ENCODE measurements at places on chromosomes 13 and 19.

DNA sequence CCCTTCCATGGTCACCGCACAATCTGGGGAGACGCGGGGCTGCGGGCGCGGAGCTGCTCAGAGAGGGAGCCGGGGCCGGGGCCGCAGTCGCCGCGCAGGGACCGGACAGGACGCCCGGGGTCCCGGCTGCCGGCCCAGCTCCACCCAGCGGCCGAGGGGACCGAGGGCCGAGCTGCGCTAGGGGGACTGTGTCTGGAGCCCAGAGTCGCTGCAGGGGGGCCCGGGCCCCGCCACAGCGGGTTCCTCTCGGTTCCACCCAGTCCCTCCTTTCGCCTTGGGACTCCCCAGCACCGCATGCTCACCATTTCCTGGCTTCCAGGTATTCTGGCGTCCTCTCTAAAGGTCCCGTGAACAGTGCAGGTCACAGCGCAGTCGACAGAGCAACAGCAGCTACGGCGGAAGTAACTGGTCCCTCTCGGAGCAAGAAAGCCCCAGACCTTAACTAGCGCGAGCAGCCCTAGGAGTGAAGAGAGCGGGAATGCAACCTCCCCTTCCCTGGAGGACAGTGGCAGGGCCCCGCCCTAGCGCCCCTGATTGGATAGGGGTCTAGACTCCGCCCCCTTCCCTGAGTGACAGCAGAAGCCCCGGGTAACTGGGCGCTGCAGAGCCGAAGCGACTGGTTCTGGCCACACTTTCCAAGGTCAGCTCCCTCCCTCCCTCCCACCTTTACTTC is at the start of gene ZNF878:
Gene ZNF878, minus strand, starts transcription at position 465 of the 673 bp plus-strand sequence. Its CDS starts 160 bp downstream, at position 305.
- peak; percentile 68 for DNase-seq

DNA sequence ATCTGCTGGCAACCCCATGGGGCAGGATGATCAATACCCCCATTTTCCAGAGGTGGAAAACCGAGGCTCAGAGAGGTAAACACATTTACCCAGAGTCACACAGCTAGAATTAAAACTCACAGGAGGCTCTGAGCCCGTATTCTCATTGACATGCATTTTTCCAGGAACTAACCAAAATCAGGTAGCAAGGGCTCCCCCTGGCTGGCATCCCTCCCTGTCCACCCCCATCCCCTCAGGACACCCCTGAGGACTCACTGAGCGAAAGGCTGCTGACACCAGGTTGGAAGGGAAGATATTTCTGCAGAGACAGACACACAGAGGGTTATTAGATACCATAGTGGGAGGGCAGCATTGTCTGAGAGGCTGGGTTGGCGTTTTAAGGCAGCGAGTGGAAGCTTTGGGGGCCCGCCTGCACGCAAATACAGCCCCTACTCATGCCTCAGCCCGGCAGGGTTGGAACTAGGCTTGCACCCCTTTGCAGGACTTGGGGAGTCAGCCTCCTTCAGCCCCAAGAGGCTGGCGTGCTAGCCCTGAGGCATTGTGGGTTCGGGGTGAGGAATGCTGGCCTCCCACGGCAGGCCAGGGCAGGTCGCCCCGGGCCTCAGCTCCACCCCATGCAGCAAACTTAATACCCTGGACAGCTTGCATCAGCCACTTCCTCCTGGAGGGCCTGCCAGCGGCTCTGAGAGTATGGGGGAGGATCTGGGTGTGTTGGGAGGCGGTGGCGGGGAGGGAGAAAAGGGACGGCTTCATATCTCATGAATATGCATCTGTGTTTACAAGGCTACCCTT is 3.9 kb downstream of the SLC1A5 start:
- DNase-seq, result peak; percentile 57

DNA sequence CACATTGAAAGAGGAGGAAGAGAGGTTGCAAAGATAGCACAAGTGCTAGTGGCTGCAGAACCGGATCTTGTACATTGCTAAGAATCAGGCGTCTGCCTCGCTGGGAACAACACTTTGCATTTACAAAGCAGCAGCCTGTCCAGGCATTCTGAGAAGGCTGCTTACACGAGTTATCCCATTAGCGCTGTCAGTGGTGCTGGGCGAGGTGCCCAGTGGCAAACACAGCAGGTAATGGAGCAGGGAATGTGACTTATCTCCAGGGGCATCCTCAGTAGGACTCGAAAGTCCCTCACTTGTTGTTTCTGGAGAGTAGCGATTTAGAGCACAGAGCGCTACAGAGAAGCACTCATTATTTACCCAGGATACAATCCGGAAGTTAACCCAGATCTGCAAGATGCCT is 209.6 kb downstream of the OLFM4 start:
- peak; percentile 19 for DNase-seq

DNA sequence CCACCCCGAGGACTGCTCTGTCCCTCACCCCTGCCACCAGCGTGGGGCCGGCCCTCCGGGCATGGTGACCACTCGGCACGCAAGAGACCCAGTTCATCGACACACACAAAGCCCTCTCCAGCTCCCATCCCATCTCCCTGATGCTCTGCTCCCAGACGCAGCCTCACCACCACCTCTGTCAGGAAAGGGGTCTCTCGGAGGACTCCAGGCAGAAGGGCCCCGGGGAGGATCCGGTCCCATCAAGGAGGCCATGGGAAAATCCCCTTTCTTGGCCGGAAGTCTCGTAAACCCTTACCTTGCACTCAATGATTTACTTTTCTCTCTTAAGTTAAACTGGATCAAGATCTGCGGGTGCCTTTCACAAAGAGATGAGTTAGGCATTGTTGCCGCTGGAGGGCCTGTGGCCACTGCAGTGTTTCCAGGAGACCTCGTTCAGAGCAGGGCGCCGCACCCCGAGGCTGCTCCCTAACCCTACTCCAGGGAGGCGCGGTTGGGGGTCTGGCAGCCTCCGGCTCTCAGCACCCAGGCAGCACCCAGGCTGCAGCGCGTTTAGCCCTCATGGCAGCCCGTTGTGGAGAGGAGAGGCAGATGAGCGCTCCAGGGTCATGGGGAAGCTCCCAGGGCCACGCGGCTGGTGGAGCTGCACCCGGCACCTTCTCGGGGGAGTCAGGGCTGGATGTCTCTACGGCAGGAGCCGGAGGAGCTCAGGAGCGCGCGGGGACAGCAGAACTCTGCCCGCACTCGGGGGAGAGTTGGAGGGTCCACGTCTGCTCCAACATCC is 31.0 kb downstream of the C2CD4C start:
- DNase-seq, result no peak

DNA sequence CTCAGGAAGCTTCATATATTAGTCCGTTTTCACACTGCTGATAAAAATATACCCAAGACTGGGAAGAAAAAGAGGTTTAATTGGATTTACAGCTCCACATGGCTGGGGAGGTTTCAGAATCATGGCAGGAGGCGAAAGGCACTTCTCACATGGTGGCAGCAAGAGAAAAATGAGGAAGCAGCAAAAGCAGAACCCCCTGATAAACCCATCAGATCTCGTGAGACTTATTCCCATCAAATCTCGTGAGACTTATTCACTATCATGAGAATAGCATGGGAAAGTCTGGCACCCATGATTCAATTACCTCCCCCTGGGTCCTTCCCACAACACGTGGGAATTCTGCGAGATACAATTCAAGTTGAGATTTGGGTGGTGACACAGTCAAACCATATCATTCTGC is 23.1 kb downstream of the FLT3 start:
- no peak for DNase-seq

GRCh38 chr13:106159295-106160195 is 375.9 kb downstream of the EFNB2 start:
- DNase-seq, result no peak

GRCh38 chr19:28631961-28632360 is 581.0 kb downstream of the UQCRFS1 start:
- DNase-seq, result no peak

DNA sequence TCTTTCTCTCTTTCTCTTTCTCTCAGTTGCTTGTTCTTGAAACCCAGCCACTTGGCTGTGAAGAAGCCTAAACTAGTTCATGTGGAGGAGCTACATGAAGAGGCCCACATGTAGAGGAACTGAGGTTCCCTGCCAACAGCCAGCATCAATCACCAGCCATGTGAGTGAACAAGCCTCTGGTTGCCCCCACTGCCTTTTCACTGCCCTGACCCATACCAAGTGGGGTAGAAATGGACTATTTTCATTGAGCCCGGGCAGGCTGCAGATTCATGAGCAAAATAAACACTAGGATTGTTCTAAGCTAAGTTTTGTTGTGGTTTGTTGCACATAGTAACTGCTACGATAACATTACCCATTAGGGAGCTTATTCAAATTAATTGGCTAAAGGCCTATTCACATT is 78.7 kb upstream of the FAM216B start:
- DNase-seq, result no peak

DNA sequence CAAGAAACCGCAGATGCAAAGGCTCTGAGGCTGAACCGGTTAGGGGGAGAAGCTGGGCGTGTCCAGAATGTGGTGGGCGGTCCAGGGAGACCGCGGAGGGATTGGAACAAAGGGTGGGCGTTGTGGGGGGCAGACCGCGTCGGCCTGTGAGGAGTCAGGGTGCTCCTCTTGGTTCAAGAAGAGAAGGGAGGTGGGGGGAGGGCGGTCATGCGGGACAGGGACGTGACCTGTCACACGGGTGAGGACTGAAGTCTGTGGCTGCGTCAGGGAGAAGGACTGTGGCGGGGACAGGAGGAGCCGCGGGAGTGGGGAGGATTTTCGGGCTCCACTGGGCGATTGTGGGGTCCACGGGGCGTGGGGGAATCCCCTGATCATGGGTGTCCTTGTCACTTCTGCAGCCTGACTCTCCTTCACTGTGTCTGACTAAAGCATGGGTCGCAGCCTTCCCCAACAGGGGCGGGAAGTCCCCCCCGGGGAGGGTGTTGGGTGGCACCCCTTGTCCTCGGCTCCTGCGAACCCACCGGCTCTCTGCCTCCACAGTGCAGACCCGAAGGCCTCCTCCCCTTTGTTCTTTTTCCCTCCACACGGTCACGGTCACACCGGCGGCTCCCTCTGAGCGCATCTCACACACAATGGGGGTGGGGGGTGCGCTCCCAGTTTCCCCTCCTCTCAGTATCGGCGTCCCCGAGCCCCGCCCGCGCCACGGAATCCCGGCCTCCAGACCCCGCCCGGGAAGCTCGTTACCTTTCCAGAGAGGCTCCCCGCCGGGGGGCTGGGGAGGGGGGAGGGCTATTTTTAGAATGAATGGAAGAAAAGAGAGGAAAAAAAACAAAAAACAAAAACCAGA is 16.4 kb upstream of the KCNN1 start:
- DNase-seq, result no peak

GRCh38 chr13:23790577-23791170 is 98.5 kb downstream of the MIPEP start:
- DNase-seq, result no peak

DNA sequence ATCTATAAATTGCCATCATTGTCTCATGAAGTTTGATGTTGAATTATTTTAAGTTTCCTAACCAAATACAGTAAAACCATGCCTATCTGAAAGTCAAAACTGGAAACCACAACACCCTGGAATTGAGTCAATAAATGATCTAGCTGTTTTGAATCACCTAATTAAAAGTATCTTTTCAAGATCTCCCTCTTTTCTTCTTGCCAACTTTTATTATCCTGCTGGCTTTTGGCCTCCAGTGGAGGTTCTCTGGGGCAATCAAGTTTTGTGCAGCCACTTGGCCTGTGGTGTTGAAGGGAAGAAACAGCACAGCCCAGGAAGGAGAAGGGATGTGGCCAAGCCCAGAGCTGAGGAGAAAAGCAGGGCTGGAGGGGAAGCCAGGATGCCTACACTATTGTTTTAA is 255.4 kb downstream of the COG6 start:
- DNase-seq, result no peak

DNA sequence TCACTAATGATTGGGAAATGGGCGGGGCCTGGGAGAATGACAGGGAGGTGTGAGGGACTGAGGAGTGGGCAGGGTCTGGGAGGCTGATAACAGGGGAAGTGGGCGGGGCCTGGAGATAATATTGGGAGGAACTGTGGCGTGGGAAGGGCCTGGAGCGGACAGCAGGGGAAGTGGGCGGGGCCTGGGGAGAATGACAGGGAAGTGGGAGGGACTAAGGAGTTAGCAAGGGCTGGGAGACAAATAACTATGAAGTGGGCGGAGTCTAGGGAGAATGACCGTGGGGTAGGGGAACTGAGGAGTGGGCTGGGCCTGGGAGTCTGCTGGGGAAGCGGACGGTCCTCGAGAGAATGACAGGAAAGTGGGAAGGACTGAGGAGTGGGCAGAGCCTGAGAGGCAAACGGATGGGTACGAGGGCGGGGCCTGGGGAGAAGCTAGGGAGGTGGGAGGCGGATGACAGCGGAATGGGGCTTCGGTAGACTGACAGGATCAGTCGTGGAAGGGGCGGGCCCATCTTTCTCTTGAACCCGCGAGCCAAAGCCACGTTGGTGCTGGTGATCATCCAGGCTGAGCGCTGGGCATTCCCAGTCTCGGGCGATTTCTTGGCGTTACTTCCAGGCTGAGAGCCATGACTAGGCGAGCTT is 14.0 kb upstream of the TUBB4A start:
- peak; percentile 94 for DNase-seq

DNA sequence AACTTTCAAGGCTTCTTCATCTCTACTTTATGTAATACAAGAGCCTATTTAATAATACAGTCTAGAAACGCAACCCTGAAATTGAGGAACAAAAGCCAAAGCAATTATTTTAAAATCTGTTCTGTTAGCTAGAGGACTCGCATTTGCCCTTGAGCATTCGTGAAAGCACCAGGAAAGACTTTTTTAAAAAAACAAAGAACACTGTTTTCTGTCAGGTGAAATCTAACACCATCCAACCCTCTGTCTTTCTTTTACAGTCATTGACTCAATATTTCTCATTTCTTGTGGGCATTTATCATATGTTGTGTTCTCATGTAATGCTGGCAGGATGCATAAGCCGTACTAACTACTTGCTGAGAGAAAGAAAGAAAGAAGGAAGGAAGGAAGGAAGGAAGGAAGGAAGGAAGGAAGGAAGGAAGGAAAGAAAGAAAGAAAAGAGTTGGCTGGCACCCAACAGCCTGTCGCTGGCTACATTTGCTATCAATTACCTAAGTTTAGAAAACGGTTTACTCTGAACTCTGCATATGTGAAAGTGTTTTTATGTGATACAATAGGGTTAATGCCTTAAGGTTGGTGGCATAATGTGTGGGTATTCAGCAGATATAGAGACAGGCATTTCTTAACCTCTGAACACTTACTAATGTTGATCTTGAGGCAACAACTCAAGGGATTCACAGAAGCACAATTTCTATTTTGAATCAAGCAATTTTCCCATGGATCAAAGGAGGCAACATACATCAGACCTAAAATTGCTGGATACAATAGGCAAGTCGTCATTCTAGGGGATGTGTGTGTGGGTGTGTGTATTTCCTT is 445.4 kb downstream of the DCT start:
- no peak for DNase-seq

GRCh38 chr19:8262431-8262830 is 45.7 kb downstream of the CD320 start:
- DNase-seq, result no peak
